ENCODE measurements at places on chromosomes 11 and 22.

- DNase-seq, result no peak
These were observed 232.1 kb downstream of the ST3GAL4 start for GRCh38 chr11:126587541-126587940.

- DNase-seq, result no peak
These were observed 13.1 kb downstream of the MRGPRG start for GRCh38 chr11:3205261-3206155.

DNA sequence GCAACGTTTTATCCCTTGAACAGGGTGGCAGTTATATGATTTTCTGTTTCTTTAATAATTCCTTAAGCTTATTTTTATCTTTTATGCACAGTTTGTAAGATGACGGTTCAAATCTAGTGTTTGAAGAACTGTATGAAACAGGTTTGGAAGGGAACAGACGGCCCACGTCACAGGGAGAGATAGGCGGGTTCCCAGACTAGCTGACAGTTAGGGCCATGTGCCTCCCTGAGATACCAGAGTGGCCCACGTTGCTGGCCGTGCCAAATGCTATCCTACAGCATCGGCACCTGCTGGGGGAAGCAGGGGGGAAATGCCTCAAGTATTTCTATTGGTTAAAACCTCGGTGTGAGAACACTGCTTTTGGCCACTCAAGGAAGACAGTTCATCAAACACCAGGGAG, 50.2 kb upstream of the BID start:
- DNase-seq, result no peak

DNA sequence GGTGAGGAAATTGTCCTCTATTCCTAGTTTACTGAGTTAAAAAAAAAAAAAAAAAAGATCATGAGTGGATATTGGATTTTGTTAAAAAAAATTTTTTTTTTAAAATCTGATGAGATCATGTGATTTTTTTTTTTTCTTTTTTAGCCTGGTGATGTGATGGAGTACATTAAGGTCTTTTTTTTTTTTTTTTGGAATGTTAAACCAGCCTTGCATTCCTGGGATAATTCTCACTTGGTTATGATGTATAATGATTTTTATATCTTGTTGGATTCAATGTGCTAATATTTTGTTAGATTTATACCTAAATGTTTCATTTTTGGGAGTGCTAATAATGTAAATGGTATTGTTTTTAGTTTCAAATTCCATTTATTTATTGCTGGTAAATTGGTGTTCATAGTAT, 43.3 kb downstream of the DDX10 start:
- no peak for DNase-seq

GRCh38 chr22:30843245-30843644, 125.3 kb downstream of the MORC2 start:
- DNase-seq, result no peak

DNA sequence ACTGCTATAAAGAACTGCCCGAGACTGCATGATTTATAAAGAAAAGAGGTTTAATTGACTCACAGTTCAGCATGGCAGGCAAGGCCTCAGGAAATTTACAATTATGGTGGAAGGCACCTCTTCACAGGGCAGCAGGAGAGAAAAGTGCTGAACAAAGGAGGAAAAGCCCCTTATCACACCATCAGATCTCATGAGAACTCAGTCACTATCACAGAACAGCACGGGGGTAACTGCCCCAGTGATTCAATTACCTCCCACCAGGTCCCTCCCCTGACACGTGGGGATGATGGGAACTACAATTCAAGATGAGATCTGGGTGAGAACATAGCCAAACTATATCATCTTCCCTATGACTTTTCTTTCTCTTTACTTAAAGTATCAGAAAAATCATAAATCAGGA, 104.0 kb upstream of the SYN3 start:
- DNase-seq, result no peak

DNA sequence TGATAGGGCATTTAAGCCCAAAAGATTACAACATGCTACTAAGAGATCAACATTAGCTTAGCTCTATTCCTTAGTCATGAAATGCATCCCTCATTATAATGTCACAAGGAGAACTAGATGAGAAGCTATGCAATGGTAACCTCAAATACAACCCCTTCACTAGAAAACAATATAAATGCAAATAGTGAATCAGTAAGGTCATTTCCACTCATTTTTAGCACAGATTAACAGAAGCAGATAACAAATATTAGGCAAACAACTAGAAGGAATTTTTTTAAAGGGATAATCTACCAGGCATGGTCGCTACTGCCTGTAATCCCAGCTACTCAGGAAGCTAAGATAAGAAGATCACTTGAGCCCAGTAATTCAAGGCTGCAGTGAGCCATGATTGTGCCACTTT, 28.2 kb downstream of the SIK3 start:
- DNase-seq, result no peak

GRCh38 chr11:91761406-91762025, 463.1 kb upstream of the FAT3 start:
- no peak for DNase-seq

DNA sequence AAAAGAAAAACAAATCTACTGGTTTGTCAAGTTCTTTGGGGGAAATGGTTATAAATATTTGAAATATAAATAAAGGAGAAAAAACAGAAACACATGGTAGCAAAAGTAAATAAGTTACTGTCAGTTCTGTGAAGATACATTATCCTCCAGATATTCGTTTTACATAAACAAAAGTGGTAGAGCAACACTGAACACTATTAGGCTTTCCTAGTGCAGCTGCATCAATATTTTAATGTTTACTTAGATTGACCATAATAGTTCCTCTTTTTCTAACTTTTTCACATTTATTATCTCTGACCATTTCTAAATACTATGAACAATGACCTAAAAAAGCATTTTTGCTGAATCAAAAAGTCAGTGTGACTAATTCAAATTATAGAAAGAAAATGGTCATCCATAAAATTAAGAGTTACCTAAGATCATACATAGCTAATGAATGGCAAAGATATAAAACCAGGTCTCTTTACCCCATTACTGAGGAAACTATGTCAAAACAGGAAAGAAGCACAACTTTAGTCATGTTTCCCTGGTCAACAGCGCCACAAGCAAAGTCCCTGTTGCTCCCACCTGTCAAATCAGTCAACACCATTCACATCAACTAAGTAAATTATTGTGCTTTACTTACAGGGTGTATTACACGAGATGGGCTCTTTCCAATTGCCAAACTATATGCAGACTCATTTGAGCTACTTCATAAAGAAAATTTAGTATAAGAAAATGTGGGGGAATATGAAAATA, 38.5 kb downstream of the SBF2 start:
- DNase-seq, result no peak

DNA sequence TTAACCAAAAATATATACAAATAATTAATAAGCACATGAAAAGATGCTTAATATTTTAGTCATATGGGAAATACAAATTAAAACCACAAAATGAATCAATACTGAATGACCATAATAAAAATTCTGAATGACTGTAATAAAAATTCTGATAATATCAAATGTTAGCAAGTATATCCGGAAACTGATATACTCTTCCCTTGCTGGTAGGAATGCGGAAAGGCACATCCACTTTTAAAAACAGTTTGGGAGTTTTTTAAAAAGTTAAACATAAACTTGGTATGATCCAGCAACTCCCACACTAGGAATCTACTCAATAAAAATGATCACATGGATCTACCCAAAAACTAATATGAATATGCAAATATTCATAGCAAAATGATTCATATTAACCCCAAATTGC, 30.8 kb upstream of the GRIA4 start:
- no peak for DNase-seq

DNA sequence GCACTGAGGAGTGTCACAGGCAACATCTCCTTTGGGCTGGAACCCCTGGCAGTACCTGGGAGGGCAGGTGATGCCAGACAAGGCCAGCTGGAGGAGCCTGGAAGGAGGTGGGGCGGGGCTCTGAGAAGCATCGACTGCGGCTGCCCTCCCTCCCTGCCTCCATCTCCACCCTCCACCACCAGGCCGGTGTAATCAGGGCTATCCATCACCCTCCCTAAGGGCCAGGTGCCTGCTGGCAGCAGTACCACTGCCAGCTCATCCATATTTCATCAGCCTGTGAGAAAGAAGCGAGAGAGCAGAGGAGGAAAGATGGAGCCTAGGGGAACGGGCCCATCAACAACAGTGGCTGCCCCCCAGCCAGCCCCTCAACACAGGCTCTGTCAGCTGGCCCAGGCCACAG, 51.4 kb upstream of the RASD2 start:
- no peak for DNase-seq

- no peak for DNase-seq
These were observed 32.6 kb downstream of the PPFIA1 start for GRCh38 chr11:70303070-70303469.

- no peak for DNase-seq
These were observed 722.2 kb upstream of the TENM4 start for GRCh38 chr11:80163011-80163410.

All from HuH-7.5 (cell line).